ENCODE measurements at places on chromosomes 12 and 14.

GRCh38 chr12:123573870-123574269 is 10.5 kb upstream of the TMED2 start:
- no peak overlapping the region for H3K4me3 ChIP-seq
- H3K27me3 ChIP-seq, result peaks cover 2% of the 10 kb centered on the region
- no peaks in the 10 kb centered on the region for H3K36me3 ChIP-seq
- DNase-seq, result no peak
- H3K4me1 ChIP-seq, result no peaks in the 10 kb centered on the region

- no peaks in the 10 kb centered on the region for H3K4me1 ChIP-seq
- H3K27me3 ChIP-seq, result peaks cover 4% of the 10 kb centered on the region
- no peak overlapping the region for H3K4me3 ChIP-seq
- DNase-seq, result no peak
- no peaks in the 10 kb centered on the region for H3K36me3 ChIP-seq
These were observed 158.7 kb downstream of the EGLN3 start for GRCh38 chr14:33792009-33792719.

DNA sequence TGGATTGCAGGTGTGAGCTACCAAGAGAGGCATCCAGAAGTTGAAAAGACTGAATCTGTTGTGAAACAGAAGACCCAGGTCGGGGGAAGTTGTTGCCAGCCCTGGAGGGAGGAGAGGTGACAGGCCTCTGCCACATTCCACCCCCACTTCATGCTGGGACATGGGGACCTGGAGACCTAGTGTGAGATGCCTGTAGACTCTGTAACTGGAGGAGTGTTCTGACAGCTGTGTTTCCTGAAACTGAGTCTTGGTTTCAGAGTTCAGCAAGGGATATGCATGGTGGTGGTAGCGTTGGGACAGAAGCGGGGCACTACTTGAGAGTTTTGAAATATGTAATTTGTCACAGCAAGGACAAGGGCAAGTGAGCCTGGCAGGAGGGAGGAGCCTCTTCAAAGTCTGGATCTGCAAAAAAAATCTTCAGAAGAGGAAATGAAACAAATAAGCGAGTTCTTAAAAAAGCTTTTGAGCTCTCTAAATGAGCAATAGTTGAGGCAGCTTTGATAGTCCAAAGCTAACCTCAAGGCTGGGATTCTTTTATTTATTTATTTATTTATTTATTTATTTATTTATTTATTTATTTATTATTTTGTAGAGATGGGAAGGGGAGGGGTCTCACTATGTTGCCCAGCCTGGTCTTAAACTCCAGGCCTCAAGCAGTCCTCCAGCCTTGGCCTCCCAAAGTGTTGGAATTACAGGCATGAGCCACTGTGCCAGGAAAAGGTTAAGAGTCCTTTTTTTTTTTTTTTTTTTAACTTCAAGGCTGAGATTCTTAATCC is 58.9 kb upstream of the EEA1 start:
- DNase-seq, result no peak
- no peak overlapping the region for H3K4me3 ChIP-seq
- peaks cover 5% of the 10 kb centered on the region for H3K4me1 ChIP-seq
- H3K27me3 ChIP-seq, result no peaks in the 10 kb centered on the region

- DNase-seq, result peak; percentile 29
- peaks cover 27% of the 10 kb centered on the region for H3K4me1 ChIP-seq
- H3K4me3 ChIP-seq, result no peak overlapping the region
- no peak overlapping the region for H3K27ac ChIP-seq
These were observed 227.8 kb downstream of the ZFP36L1 start for GRCh38 chr14:68564826-68565759.

DNA sequence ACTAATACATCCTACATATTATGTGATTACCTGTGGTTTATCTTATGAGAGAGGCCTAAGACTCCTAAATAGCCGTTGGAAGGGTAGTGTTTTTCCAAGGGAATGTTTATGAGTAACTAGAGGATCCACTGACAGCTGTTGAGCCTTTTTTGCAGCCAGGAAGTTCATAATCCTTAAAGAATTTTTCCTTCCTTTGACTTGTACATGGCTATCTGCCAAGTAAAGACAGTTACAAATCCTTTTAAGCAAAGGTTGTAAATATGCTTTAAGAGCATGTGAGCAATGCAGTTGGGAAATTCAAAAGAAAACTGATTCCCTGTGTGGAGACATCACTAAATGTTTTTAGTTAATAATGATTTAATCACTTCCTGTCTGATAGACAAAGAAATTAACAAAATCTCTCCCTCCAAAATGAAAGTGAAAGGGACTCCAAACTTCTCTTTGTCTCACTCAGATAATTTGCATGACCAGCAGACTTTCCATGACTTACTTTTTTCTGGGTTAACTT is 333.8 kb downstream of the PDZRN4 start:
- H3K4me3 ChIP-seq, result no peak overlapping the region
- no peaks in the 10 kb centered on the region for H3K27me3 ChIP-seq
- DNase-seq, result peak; percentile 9
- H3K36me3 ChIP-seq, result no peaks in the 10 kb centered on the region
- H3K27ac ChIP-seq, result no peak overlapping the region

- no peak overlapping the region for H3K4me3 ChIP-seq
- no peaks in the 10 kb centered on the region for H3K4me1 ChIP-seq
- no peak overlapping the region for H3K27ac ChIP-seq
These were observed 44.6 kb downstream of the HMGA2 start for GRCh38 chr12:65868878-65869277.

DNA sequence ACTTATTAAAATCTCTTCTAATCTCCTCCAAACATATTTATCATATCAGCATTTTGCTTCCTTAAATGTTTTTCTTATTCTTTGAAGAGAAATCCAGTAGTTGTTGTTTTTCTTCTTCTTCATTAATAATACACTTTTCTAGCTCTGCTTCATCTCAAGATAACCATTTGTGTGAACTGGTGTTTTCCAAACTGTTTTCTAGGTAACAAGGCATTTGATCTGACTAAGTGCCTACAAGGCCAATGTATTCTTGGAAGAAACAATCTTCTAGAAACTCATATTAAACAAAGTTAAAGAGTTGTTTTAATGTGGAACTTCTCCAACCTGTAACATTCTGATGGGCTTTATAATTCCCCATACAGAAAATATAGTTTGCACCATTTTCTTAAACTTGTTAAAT is 30.8 kb upstream of the IFNG start:
- H3K27ac ChIP-seq, result no peak overlapping the region
- no peaks in the 10 kb centered on the region for H3K4me1 ChIP-seq
- H3K36me3 ChIP-seq, result no peaks in the 10 kb centered on the region
- DNase-seq, result no peak
- no peaks in the 10 kb centered on the region for H3K27me3 ChIP-seq

DNA sequence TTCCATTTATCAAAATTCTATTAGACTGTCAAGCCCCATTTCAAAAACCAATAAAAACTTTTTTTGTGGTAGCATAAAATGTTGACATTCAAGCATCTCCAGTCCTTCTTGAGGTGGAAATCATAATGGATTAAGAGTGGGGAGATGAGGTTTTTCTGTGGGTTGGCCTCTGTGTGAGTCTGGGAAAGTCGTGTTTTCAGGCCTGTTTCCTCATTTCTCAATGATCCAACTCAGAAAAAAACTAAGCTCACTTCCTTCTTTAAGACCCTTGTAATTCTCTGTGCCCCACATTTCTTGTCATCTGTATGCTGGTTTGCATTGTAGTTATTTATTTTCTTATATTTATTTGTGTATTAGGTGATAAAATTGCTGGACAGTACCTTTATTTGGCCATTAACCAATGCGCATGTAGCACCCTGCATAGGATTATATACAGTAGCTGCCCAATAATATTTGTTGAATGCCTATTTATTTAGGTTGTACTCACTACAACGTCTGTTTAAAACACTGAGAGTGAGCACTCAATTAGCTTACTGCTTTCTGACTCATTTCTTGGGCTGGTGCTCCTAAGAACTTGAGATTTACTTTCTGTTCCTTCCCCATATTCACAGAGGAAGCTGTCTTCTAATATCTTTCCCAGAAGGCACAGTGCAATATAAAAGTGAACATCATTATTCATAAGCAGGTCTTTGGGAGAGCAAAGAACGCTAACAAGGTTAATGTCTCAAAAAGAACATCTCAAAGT is 121.9 kb downstream of the DNAI7 start:
- peaks cover 65% of the 10 kb centered on the region for H3K36me3 ChIP-seq
- no peak overlapping the region for H3K4me3 ChIP-seq
- no peaks in the 10 kb centered on the region for H3K4me1 ChIP-seq
- no peak for DNase-seq
- no peaks in the 10 kb centered on the region for H3K27me3 ChIP-seq

DNA sequence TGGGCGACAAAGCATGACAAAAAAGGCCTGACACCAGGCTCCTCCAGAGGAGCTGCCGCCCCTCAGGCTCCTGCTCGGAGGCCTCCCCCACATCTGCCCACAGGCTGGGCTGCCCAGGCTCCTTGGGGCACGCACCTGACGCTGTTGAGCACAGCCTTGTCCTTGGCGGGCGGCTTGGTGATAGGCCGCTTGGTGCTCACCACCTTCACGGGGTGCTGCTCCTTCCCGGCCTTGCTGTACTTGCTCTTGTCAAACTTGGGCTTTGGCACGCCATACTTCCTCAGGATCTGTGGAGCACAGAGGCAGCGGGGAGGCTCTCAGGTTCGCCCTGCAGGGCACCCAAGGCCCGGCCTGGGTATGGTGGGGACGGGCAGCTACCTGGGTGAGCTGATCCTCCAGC is 53.4 kb downstream of the TRAFD1 start:
- H3K27me3 ChIP-seq, result no peaks in the 10 kb centered on the region
- H3K4me1 ChIP-seq, result no peaks in the 10 kb centered on the region
- DNase-seq, result no peak
- no peak overlapping the region for H3K4me3 ChIP-seq
- H3K27ac ChIP-seq, result no peak overlapping the region

DNA sequence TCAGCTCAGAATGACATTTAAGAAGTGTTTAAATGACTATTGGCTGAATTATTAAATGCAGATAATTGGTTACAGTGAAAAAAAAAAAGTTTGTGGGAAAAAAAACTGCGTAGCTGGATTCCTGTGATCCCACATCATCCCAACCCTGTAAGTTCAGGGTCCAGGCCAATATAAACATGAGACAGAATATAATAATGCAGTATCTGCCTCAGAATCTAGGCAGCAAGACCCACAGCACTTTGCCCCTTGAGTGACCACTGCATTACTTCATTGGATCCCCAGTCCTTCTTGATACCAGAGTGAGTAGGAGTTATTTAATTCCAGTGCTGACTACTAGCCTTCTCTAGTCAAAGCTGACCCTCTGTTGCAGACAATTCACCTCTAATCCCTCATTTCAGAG is 272.6 kb downstream of the CCER1 start:
- H3K36me3 ChIP-seq, result no peaks in the 10 kb centered on the region
- no peak overlapping the region for H3K27ac ChIP-seq
- H3K4me3 ChIP-seq, result no peak overlapping the region
- H3K4me1 ChIP-seq, result no peaks in the 10 kb centered on the region
- no peaks in the 10 kb centered on the region for H3K27me3 ChIP-seq

- H3K4me1 ChIP-seq, result peaks cover 4% of the 10 kb centered on the region
- H3K27ac ChIP-seq, result no peak overlapping the region
- no peak for DNase-seq
- peaks cover 77% of the 10 kb centered on the region for H3K27me3 ChIP-seq
- H3K36me3 ChIP-seq, result no peaks in the 10 kb centered on the region
- no peak overlapping the region for H3K4me3 ChIP-seq
These were observed 8.3 kb downstream of the HOXC5 start for GRCh38 chr12:54041097-54041690.

DNA sequence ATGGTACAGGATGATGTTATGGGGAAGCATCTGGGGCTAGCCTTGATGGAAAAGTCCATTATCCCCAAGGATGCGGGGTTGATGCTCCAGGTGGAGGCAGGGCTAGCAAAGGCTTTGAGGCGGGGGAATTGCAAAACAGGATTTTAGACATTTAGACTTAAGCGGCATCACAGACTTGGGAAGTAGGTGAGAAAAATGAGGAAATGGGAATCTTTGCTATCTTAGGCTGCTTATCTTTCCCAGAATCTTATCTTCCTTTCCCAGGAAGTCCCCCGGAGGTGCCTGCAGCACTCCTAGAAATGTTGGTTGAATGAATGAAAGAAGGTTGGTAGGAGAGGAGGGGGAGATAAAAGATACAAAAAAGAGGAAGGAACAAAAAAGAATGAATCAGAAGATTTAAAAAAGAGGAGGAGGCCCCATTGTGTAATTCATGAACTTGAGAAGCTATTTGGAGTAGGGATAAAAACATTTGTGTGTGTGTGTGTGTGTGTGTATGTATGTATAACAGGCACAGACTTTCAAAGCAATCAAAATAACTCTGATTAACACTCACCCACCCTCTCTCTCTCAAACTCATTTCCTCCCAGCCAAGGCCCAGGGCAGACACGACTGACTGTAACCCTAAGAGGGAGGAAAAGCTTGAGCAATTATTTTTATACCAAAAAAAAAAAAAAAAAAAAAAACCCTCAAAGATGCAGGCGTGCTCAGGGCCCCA is 62.5 kb upstream of the TBX3 start:
- DNase-seq, result no peak
- H3K4me1 ChIP-seq, result no peaks in the 10 kb centered on the region
- H3K27ac ChIP-seq, result no peak overlapping the region
- H3K36me3 ChIP-seq, result no peaks in the 10 kb centered on the region
- H3K4me3 ChIP-seq, result no peak overlapping the region
- no peaks in the 10 kb centered on the region for H3K27me3 ChIP-seq

GRCh38 chr12:132282031-132282949 is 47.1 kb downstream of the GALNT9 start:
- H3K27me3 ChIP-seq, result peaks cover 9% of the 10 kb centered on the region
- H3K4me1 ChIP-seq, result peaks cover 8% of the 10 kb centered on the region
- no peak overlapping the region for H3K4me3 ChIP-seq

DNA sequence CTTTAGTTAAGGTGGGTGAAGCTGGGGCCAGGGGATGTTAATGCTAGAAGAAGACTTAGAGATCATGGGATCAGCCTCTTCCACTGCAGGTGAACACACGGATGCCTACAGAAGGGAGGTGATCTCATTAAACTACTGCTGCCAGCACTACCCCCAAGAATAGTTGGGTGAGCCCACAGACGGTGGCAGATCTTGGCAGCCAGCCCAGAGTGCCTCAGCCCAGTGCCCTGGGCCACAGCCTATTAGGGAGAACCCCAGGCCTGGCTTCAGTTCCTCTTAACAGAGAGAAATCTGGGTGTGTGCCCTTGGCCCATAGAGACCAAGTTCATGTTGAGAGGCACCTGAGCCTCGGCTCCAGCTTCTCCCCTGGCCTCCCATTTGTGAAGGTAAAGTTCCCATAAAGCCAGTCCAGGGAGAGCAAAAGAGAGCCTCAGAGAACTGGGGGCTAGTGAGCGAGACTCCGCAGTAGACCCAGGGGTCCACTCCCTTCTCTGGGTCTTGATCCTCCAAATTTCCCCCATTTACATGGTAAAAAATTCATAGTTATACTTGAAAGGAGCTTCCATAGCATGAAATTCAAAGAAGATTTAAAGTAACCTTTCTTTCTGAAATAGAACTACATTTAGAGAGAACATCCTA is 125.0 kb upstream of the CCND2 start:
- no peak for DNase-seq
- H3K27ac ChIP-seq, result peak overlapping the region; percentile 24
- no peaks in the 10 kb centered on the region for H3K36me3 ChIP-seq
- no peak overlapping the region for H3K4me3 ChIP-seq

- H3K36me3 ChIP-seq, result no peaks in the 10 kb centered on the region
- no peak overlapping the region for H3K4me3 ChIP-seq
- no peak overlapping the region for H3K27ac ChIP-seq
- H3K4me1 ChIP-seq, result peaks cover 6% of the 10 kb centered on the region
- no peaks in the 10 kb centered on the region for H3K27me3 ChIP-seq
- DNase-seq, result no peak
These were observed 190.8 kb downstream of the TTC7B start for GRCh38 chr14:90625445-90625844.

GRCh38 chr14:99628887-99629618 is 15.9 kb upstream of the HHIPL1 start:
- no peak overlapping the region for H3K4me3 ChIP-seq
- H3K4me1 ChIP-seq, result peaks cover 6% of the 10 kb centered on the region
- H3K27me3 ChIP-seq, result no peaks in the 10 kb centered on the region
- no peaks in the 10 kb centered on the region for H3K36me3 ChIP-seq
- DNase-seq, result peak; percentile 51
- H3K27ac ChIP-seq, result no peak overlapping the region

Data from natural killer cell (primary cell).